ENCODE measurements at places on chromosomes 16 and 17.

- no peak for DNase-seq
These were observed 31.8 kb downstream of the UBN1 start for GRCh38 chr16:4879049-4879448.

DNA sequence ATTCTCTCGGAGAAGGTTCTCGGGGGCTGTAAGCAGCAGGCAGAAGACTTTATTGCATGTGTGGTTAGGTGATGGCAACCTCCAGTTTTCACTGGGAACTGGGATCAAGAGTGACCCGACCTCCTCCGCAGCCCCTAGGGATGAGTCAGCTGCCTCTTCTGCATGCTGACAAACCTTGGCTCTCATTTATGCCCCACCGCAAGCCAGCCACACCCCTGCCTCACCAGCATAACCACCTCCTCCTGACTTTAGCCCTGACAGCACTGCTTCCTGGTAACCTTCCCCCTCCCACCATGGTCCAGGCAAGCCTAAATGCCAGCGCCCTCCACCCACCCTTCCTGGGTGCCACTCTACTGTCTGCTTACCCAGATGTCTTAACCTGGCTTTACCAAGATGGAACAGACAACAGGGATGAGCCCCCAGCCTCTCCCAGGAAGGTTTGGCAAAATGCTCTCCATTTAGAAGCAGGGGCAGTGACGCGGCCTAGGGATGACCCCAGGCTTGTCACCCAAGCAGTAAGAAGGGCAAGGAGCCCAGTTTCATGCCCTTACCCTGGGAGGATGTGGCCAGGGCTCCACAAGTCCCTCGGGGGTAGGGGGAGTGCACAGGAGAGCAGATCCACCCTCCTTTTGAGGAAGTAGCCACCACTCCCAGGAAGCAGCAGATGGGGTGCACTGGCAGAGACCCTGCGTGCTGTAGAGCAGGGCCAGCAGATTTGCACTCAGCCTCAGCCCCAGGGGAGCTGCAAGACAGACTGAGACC, 73.5 kb downstream of the GOSR1 start:
- DNase-seq = no peak

DNA sequence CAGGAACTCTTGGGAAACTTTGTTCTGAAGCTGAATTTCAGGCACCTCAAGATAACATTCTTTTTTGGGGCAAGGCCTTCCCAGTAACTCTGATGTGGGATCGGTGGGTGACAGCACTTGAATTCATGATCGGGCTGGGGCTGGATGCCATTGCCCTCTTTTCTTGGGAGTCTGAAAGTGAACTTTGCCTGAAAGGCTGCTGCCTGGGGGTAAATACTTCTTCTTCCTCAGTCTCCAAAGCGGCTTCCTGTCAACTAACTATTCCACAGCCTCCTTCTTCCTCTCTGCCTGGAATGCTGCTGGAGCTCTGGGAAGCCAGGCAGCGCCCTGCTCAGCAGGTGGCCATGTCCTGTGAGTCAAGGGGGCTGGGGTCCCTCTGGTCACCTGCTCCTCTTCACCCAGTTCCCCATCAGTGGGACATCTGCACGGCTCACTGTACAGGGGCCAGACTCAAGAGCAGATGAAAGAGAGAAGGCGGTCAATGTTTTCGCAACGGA, 79.5 kb downstream of the WIPI1 start:
- DNase-seq = no peak

DNA sequence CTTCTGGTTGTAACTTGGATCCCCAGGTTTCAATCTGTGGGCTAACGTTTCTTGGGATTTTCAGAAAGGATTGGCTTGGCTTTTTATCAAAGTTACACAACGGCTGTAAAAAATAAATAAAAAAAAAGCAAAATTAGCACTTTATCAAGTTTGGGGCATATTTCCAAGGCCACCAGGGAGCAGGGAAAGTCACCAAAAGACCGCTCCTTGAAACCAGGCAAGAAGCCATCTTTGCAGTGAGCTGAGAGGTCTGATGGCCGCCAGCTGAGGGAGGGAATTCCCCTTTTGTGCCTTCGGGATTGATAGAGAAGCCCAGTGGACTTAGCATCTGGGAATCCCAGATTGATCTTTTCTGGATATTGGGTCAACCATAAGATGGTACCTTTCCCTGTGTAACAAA, 192.2 kb downstream of the WWOX start:
- DNase-seq = no peak

GRCh38 chr16:4443986-4444385, 18.3 kb downstream of the DNAJA3 start:
- DNase-seq = no peak

DNA sequence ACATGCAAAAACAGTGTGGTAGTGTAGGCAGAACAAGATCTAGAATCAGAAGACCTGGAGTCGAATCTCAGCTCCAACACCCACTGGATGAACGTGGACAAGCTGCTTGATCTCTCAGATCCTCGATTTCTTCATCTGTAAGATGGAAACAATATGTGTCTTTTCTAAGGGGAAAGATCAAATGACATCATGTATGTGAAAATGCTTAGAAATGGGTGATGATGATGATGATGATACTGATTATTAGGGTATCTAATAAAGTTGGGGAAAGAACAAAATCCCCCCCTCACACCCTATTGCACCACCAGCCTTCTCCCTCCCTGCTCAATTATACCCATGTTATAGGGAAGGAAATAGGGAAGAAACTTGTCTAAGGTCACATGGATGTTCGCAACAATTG, 10.9 kb downstream of the DYNLL2 start:
- DNase-seq = no peak

DNA sequence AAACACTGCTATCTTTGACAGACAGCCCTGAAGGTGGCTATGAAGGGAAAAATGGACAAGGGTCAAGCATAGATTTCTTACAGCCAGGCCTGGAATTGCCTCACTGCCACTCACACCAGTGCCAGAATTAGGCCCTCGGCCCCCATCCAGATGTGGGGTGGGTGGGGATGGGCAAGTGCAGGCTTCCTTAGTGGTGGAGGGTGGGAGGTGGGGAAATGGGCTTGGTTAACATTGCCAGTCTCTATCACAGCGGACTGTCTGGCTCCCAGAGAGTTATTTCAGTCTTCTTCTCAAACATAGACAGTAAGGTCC, 24.9 kb downstream of the B9D1 start:
- DNase-seq = no peak

- no peak for DNase-seq
These were observed 361.8 kb upstream of the CDH5 start for GRCh38 chr16:66004699-66005098.

GRCh38 chr17:66171172-66171571, 20.8 kb downstream of the CEP112 start:
- no peak for DNase-seq

DNA sequence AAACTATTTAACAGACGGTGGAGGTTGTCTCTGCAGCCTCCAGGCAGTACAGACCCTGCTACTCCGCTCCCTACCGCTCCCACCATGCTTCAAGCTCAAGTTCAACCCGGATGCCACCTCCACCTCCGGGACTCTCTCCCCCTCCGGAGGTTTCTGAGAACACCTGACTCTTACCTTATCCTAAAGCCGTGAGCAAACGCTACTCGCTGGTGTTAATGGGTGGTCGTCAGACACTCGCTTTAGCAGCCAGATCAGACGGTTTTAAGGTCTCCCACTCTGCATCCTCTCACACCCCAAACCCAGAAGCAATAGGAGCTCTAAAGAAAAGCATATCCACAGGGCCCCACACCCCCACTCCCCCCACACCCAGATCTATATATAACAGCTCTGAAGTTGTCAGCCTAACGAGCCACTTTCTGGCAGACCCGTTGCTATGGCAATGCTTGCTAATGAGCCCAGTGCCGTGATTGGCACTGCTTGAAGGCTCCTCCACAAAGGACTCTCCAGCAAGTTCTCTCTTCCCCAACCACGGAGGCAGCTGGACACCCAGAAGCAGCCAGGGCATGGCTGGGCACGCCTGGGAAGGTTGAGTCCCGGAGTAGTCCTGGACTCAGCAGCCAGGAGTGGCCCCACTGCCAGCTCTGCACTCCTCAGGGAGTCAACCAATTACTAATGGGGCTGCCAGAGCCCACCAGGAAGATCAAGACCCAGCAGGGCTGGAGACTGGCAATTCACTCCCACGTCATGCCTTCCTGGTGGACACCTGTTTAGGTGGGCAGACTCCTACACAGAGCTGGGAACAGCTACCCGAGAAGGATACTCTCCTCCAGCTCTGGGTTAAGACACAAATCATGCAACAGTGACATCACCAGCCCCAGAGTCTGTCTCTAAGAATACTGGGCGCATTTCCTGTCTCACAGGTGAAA, 121.2 kb upstream of the RCVRN start:
- no peak for DNase-seq

DNA sequence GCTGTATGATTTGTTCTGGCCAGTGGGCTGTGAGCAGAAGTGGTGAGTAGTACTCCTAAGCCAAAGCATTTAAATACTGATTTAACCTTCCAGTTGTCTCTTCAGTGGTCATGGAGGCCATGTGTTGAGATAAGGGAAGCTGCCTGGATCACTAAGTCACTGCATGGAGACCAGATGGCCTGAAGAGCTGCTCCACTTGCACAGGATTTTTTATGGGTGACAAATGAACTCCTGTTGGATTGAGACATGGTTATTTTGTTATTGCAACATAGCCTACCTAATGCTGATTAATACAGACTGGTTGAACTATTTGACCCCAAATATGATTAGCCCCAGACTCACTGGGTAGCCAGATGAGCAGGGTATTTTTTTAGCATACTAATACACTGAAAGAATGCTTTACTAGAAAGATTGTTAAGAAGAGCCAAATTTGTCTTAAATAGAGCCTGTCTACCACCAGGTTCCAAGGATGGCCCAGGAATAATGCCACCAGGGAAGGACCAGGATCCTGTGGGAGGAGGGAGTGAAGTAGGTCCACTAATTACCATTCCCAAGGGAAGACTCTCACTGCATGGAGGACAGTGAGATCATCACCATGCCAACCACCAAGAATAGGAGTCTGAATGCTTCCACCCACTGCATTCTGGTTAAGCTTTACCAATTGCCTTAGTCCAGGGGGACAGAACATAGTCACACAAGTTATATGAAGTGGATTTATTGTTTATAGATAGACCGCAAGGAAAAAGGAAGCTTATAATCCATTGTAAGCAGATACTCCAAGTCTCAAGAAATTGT, 187.4 kb upstream of the IRX6 start:
- DNase-seq = no peak

DNA sequence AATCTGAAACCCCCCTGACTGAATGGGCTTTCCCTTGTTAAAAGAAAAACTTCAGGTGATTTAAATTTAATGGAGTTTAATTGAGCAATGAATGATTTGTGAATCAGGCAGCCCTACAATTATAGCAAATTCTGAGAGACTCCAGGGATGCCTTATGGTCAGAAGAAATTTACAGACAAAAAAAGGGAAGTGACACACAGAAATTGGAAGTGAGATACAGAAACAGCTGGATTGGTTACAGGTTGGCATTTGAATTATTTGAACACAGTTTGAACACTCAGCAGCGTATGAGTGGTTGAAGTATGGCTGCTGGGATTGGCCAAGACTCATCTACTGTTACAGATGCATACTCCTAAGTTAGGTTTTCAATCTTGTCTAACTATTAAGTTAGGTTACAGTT, 19.0 kb upstream of the CPHXL start:
- no peak for DNase-seq

DNA sequence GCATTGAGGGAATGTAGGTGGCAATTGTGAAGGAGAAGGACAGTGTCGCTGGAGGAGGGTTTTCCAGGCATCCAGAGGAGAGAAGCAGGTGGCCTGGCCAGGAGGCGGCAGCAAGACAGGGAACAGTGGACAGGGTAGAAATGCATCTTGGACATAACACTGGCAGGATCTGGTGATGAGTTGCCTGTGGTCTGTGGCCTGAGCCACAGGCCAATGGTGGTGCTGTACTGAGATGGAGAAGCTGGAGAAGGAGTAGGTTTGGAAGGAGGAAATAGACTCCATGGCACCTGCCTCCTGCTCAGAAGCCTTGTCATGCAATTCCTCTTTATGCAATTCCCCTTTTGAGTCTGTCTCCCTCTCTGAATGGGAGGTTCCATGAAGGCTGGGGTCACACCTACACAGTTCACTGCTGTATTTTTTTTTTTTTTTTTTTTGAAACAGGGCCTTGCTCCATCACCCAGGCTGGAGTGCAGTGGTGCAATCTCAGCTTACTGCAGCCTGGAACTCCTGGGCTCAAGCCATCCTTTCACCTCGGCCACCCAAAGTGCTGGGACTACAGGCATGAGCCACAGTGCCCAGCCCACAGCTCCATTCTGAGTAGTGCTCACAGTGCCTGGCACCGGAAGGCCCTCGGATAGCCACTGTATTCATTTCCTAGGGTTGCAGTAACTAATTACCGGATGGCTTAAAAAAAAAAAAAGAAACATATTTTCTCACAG, 13.5 kb upstream of the CACNG4 start:
- no peak for DNase-seq

DNA sequence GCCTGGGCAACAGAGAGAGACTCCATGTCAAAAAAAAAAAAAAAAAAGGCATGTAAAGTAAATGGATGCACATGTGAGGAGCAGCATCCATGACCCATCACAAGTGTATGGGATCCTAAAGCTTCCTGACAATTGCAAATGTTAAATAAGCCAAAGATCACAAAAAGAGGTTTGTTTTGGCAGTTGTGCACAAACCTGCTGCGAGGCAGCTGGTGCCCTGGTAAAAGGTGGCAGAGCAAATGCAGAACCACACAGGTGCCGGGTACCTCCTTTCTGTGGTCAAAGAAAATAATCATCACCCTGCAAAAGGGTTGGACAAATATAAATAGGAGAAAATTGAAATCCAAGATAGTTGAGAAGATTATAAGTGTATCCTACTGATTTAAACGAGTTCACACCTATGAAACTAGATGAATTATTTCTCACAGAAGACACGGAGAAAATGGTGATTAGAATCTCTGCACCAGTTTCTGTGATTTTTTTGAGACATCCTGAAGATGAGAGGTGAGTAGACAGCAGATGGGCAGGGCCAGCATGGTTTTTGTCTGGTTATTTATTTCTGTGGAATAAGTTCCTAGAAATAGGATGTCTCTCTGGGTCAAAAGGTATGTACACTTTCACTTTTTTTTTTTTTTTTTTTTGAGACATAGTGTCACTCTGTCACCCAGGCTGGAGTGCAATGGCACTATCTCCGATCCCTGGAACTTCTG, 291.3 kb downstream of the CDH13 start:
- DNase-seq = no peak

DNA sequence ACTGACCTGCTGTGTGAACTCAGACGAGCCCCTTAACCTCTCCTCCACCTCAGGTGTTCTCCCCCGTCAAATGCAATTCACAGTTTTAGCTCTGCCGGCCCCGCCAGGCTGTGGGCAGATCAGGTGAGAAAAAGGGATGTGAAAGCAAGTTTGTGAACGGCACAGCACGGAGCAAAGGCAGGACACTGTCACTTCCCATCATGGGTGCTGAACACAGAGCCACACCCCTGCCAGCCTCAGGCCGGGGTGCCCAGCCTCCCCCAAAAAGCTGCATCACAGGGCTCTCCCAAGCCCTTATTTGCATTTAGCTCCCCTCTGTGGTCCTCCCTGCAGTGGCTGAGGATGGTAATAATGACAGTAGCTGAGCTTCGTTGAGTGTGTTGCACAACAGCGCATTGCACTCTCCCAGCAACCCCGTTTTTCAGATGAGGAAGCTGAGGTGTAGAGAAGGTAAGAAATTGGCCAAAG, 88.8 kb upstream of the TNRC6C start:
- no peak for DNase-seq

GRCh38 chr16:31868691-31869167, 4.9 kb upstream of the ZNF267 start:
- DNase-seq = peak; percentile 58

GRCh38 chr17:29283496-29283895, 10.5 kb downstream of the NUFIP2 start:
- DNase-seq = no peak

All from activated CD8-positive, alpha-beta memory T cell treated with anti-CD3 and anti-CD28 coated beads for 1 hour (primary cell).